ENCODE measurements at places on chromosomes 16 and 17. TPM values are rescaled to one million over a fixed set of nuclear protein-coding genes. Genes with fewer than 3 reads are reported as not detected.

DNA sequence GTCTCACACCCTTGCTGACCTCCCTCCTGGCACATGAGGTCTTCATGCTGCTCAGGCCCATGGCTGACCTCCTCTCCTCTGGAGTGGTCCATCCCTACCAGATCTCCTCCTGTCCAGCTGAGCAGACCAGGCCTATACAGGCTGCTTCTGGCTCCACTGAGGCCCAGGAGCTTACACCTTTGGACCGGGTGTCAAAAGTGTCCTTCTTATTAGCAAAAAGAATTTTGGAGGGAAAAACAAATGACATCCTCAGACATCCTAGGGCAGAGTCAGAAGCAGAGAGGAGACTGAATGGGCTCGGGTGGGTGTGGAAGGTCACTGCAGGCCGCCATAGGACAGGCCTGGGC is 38.1 kb downstream of the WSB1 start:
- no peak for DNase-seq

The GFAP gene
- not detected for total RNA-seq

- peak; percentile 75 for DNase-seq
Observed at GRCh38 chr16:11328172-11329070, 16.8 kb upstream of the RMI2 start.

DNA sequence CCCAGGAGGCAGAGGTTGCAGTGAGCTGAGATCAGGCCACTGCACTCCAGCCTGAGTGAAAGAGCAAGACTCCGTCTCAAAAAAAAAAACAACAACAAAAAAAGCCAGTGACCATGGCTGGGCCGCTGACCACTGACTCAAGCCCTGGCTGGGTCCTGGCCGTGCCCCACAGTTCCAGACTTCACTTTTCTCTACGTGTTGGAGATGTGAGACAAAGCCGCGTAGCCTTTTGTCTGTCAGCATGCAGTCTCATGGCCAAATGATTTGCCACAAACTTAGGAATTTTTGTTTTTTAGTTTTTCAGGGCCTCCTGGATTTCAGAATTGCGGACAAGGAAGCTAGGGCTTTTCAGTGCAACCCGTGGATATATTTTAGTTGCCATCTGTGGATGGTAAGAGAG is 89.3 kb upstream of the CIBAR2 start:
- no peak for DNase-seq

DNA sequence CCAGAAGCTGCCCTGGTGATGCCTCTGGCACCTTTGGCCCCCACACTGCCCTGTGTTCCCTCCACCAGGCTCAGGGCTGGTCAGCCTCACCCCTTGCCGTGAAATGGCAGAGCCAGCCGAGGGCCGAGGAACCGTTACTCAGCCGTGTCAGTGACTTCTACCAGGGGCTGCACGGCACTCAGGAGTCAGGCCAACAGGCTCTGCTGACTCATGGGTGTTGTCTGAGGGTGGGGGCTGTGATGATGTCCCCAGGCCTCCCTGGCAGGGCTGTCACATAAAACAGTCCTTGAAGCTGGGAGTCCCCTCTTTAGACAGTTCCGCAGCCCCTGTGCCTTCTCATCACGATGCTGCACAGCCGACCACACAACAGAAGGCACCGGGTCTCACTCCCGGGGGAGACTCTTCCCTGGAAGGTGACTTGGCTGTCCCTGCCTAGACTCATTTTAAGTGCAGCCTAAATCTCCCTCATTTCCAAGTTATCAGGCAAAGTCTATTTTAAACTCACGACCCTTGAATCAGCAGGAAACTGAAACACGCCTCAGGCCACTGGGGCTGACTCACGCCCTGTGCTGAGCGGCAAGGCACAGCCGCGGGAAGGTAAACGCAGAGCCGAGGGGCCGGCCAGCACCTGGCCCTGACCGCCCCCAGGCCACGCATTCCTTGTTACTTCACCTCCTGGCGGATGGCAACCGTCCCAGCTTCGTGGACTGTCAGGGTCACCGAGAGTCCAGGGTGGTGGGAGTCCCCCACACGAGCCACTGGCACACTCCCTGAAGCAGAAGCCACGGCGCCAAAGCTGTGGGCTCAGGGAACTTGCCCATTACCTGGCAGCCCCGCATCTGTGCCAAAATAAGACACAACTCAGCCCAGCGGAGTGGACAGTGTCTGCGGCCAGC is 102.6 kb downstream of the ZNF778 start:
- DNase-seq: no peak

The TBC1D3H gene
- not detected for total RNA-seq

- DNase-seq: peak; percentile 47
Observed at GRCh38 chr16:1781758-1782407, 488 bp downstream of the SPSB3 start.

- no peak for DNase-seq
Observed at GRCh38 chr16:47523342-47524006, 62.3 kb downstream of the PHKB start.

DNA sequence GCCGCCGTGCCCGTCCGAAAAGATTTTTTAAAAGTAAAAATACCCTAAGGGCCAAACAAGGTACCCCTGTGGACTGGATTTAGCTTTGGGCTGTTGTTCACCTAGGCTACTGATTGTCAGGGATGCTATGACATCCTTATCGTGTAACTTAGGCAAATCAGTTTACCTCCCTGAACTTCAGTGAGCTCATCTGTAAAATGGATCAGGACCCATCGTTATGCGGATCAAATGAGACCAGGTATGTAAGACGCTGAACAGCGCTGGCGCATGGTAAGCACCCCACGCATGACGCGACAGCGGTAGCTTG is 658 bp upstream of the ZNF771 start:
- DNase-seq: no peak

DNA sequence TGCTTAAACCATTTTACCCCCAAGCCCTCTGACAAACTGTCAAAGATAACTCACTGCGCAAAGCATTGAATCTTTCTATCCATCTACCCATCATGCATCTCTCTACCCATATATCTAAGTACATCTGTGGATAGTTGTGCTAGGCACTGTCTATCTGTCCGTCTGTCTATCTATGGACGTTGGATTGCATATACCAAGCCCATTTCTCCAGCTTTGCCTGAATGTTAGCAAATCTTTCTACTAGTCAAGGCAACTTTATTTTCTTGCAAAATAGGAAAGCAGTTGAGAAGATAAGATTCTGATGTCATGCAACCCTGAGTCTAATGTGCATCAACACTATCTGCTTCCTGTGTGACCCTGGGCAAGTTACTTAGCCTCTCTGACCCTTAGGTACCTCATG is 117.2 kb downstream of the XYLT1 start:
- DNase-seq: no peak

The KRT40 gene
- not detected for total RNA-seq

- DNase-seq: no peak
Observed at GRCh38 chr16:57624044-57624688, 4.3 kb upstream of the ADGRG1 start.

The HAPSTR1 gene
- 55.0 TPM for total RNA-seq

GRCh38 chr17:29495011-29495410 is 71.8 kb downstream of the ABHD15 start:
- DNase-seq: no peak

The CLEC18A gene
- total RNA-seq: 1.0 TPM

DNA sequence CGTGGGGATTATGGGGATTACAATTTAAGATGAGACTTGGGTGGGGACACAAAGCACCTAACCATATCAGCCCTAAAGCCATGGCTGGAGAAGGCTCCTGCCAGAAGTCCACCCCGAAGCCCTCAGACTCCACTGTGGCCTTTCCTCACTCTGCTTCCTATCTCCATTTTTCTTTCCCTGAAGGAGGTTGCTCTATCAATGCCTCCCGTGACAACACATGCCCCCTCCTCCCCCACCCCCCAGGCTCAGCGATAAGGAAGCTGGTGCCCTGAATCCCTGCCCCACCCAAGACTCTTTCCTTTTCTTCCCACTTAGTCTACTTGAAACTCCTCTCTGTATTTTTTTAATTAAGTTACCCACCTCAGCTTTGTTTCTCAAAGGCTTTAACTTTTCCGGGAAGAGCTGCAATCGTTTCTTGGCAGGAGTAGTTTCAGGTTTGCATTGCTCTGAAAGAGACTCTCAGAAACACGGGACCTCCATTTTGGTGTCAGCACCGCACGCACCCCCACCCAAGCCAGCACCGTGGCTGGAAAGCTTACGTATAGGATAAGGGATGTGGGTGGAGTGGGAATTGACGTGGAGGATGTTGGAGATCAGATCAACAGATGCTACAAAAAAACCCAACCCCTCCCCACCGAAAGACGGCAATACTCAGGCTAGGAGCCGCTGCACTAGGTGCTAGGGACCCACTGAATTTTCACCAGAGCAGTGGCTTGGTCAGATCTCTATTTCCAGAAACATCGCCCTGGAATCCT is 15.2 kb upstream of the CA4 start:
- DNase-seq: no peak

The HAGH gene
- total RNA-seq: 45.6 TPM

- DNase-seq: no peak
Observed at GRCh38 chr17:51144266-51145022, 8.9 kb upstream of the NME1 start.

DNA sequence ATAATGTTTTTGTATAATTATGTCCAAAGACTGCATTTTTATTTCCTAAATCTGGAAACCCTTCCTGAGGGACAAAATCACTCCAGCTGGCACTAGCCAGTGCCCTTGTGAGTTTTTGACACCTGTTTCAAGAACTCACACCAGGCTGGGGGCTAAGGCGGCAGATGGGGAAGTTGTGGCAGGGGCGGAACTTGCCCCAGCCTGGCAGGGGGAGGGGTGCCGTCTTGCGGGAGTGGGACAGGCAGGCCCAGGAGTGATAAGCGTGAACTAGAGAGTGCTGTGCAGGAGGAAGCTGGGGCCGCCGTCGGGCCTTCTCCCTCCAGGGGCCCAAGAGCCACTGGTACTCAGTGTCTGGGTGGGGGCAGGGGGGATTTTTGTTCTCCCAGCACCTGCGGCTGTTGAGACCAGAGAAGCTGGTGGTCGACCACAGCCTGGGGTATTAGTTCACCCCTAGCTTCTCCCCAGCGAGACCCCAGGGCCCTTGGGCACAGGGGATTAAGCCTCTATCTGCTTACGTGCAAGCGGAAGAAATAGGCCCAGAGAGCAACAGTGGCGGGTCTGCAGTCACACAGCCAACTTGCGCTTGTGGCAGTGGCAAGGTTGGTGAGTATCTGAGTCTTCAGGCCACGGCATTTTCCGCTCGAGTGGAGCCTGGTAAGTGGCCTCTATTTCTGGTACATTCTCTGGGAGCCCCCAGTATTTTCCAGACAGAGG is 40.2 kb upstream of the PLCG2 start:
- no peak for DNase-seq

Data from activated CD4-positive, alpha-beta T cell treated with anti-CD3 and anti-CD28 coated beads, Interleukin-2, amount 10 ng/mL, durations not matched to agents 7 days and 5 days (primary cell).